ENCODE measurements at places on chromosomes 3 and 15.

GRCh38 chr3:33071946-33072345 lies 25.0 kb downstream of the GLB1 start:
- DNase-seq = no peak

DNA sequence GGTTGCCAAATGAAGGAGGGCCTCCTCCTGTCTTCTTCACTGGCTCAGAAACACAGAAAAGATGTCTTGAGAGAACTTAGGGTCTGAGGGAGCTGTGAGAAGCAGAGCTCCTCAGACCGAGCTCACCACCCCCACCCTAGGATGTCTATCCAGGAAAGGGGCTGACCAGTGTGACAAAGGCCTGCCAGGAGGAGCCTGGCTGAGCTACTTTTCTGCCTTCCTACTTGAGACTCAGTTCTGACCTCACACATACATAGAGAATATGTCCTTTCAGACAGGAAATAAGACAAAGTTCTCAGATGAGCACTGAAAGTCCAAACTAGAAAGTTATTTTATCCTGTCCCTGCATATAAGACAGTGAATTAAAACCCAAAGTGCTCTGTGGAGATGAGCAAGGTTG lies 54.5 kb downstream of the KIF9 start:
- no peak for DNase-seq

DNA sequence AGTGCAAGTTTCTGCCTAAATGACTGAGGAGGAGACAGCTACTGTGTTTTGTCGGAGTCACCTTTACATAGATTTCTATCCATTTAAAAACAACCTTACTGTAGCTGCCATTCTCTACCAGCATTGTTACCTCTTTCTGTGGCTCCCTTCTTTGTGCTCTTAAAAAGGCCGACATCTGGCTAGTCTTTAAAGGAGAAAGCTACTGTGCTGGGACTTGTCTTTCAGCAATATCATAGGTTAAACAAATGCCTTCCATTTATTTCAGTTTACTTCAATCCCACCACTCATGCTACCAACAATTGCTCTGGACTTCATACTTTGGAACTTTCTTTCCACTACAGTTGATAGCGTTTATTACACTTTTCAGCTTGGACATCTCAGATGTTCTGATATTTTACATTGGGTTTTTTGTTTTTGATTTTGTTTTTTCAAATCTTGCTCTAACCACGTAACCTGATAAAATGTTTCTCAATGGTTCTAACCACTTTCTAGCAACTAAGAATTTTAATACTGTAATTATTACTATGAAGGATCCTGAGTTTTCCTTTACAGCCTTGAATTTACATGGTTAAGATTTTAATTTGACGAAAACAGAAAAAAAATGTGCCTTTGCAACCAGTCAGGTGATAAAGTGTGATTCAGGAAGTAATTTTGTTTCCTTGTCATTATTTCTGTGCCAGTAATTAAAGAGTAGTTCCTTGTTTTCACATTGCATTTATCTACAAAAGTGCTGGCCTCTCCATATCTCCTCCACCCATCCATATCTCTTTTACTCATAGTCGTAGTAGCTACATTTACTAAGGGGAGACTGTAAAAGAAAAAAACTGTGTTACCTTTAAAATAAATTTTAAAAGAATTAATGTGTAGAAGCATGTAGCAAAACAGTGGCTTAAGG lies 1.3 kb upstream of the CBLB start:
- DNase-seq = no peak

DNA sequence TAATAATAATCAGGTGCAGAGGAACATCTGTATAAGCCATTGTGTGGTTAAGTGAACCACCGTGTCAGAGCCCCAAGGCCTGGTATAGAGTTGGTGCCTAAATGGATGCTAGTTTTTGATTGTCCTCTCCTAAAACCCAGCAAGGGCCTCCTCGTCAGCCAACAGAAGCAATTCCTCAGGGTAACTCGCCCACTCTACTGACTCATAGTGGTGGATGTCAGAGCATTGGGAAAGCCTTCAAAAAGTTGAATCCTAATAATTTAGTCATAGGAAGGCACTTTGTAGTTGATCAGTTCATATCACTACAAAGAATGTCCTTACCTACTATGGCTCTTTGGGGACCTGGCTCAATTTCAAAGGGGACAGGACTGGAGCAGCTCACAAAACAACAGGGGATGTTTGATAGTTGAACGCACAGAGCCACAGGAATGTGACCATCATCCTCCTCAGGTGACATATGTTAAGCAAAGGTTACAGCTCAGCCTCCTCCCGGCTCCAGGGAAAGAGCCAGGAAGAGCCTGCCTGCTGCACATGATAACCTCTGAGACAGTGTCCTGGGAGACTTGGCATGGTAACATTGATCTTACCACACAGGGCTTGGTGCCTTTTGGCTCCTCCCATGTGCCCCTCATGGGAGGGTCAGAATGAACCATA lies 338.7 kb downstream of the CLSTN2 start:
- no peak for DNase-seq

All from stimulated activated CD4-positive, alpha-beta T cell treated with anti-CD3 and anti-CD28 coated beads, Interleukin-15, amount 100 ng/mL, for 1 hour (primary cell).